ENCODE measurements at places on chromosomes 16 and 17. TPM values are rescaled to one million over a fixed set of nuclear protein-coding genes. Genes with fewer than 3 reads are reported as not detected.

Gene HOXB13
- total RNA-seq, result not detected

Gene CUEDC1
- total RNA-seq, result 25.7 TPM

Gene LPCAT2
- total RNA-seq, result 34.1 TPM

Gene MAF
- 24.1 TPM for total RNA-seq

Gene FOXL1
- total RNA-seq, result 0.90 TPM

Gene MGAT5B
- 0.74 TPM for total RNA-seq

Gene IL34
- 3.4 TPM for total RNA-seq

Gene COX6A2
- not detected for total RNA-seq

GRCh38 chr16:67713647-67714273 is 5.4 kb downstream of the GFOD2 start:
- no peak for DNase-seq

- DNase-seq, result peak; percentile 85
Measured at GRCh38 chr17:10646392-10646990, 10.6 kb downstream of the MYH3 start.

GRCh38 chr17:81173052-81173761 is 7.2 kb upstream of the AATK start:
- peak; percentile 49 for DNase-seq

DNA sequence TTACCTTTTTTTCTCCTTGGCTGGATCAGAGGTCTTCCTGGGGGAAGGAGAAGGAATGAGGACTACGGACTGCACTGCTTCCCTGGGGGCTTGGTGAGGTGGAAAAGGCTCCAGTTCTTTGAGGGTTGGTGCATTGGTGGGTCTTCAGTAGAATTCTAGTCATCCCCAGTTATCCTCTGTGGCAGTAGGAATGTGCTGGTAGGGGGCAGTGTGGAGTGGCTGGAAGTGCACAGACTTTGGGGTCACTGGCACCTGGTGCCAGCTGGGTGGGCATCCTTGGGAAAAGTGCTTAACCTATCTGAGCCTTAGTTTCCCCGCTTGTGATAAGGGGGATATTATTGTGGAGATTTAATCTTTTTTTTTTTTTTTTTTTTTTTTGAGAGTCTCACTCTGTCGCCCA is 6.3 kb downstream of the TAC4 start:
- DNase-seq, result no peak

- DNase-seq, result no peak
Measured at GRCh38 chr16:9383281-9383680, 291.8 kb downstream of the HAPSTR1 start.

- DNase-seq, result no peak
Measured at GRCh38 chr17:45009676-45010467, 41.6 kb downstream of the DCAKD start.

DNA sequence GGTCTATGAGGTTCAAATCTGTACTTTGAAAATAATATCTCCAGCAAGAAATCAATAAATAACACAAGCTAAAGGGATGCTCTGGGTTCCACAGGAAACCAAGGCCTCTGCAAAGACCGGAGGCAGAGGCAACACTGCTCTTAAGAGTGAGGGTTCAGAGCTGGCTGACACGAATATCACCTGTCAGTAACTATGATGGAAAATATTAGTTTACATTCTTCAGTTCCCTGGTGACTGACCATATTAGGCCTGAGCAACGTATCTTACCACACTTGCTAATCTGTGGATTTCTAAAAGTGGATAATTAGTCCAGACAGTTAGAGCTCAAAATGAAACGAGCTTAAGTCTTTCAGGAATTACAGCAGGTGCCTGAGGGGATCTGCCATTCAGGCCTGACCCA is 459.3 kb downstream of the HS3ST3B1 start:
- DNase-seq, result no peak

- peak; percentile 95 for DNase-seq
Measured at GRCh38 chr16:50806099-50807062, 64.5 kb downstream of the CYLD start.

DNA sequence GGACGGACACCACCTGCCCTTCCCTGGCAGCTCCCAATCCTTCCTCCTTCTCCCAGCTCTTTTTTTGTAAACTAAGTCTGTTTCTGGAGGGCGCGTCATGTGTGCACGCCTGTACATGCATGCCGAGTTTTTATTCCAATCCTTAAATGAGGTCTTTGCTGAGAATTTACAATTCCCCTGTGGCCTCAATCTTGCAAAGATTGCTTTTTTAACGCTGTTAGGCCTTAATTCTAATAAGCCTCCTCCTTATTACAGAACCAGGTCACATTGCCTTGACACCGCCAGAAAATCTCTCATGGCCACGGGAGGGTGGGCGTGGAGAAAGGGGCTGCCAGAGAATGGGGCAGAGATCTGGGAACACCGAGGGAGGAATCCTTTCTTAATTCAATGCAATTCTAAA is 17.6 kb downstream of the RBFOX3 start:
- DNase-seq, result no peak

- no peak for DNase-seq
Measured at GRCh38 chr17:81713556-81714411, 1.7 kb downstream of the SLC25A10 start.

GRCh38 chr16:71933913-71934695 is 38.8 kb downstream of the IST1 start:
- peak; percentile 39 for DNase-seq

GRCh38 chr16:57260294-57260929 is 15.4 kb downstream of the ARL2BP start:
- DNase-seq, result peak; percentile 73

- no peak for DNase-seq
Measured at GRCh38 chr17:11882716-11883115, 114.6 kb downstream of the ZNF18 start.

GRCh38 chr17:15918261-15918660 is 26.7 kb upstream of the ADORA2B start:
- DNase-seq, result no peak

DNA sequence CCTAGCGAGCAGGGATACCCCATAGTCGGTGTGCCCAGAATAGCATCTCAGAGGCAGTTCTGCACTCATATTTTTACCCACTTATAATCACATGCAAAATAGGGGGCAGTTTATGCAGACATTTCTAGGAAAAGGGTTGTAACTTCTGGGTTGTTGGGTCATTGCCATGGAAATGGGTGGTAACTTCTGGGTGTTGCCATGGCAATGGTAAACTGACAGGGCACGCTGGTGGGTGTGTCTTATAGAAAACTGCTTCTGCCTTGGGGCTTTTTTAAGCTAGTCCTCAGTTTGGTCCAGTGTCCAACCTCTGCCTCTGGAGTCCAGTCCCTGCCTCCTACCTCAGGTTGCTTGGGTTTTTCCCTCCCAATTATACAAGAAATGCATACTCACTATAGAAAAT is 7.4 kb upstream of the SPAG9 start:
- DNase-seq, result peak; percentile 56

DNA sequence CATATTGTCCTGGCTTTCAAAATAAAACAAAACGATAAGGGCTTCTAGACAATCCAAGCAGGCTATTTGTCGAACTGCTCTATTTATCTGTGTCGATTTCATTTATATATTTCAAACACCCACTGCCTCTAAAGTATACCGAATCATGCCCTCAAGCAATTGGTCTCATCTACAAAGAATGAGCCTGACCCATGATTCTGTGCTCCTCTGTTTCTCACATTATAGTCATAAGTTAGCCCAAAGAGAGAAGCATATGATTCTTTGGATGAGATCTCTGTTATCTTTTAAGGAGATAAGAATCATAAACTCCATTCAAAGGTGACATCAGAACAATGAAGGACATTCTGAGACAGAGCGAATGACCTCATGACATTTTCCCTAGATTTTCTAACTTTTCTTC is 191.1 kb downstream of the MAP2K6 start:
- DNase-seq, result no peak

- peak; percentile 77 for DNase-seq
Measured at GRCh38 chr17:48878920-48879898, 13.4 kb upstream of the ATP5MC1 start.

DNA sequence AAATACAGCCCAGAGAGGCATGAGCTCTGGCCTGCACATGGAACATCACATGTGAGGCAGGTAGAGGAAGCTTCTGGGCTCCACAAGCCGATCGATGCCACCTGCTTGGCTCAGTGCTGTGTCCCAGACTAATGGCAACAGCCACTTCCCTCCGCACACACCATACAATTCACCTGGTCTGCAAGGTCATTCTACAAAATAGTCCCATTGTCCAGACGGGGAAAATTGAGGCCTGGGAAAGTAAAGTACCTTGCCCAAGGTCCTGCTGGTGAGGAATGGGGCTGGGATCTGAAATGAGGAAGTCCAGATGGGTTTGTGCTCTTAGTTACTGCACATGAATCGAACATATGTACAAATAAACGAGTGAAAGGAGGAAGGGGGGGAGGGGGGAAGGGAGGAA is 88.0 kb downstream of the LITAF start:
- DNase-seq, result no peak

GRCh38 chr16:57694725-57695679 is at the start of gene DRC7:
TSS of gene DRC7 (plus strand) at chr16:57694806. CDS start at chr16:57697950, 3,144 bp downstream.
- peak; percentile 40 for DNase-seq

GRCh38 chr17:65047941-65048340 is 8.6 kb downstream of the GNA13 start:
- no peak for DNase-seq

- no peak for DNase-seq
Measured at GRCh38 chr17:78075011-78075410, 53.5 kb downstream of the TMC6 start.

GRCh38 chr17:36147601-36148000 is 28.8 kb downstream of the TBC1D3B start:
- no peak for DNase-seq

DNA sequence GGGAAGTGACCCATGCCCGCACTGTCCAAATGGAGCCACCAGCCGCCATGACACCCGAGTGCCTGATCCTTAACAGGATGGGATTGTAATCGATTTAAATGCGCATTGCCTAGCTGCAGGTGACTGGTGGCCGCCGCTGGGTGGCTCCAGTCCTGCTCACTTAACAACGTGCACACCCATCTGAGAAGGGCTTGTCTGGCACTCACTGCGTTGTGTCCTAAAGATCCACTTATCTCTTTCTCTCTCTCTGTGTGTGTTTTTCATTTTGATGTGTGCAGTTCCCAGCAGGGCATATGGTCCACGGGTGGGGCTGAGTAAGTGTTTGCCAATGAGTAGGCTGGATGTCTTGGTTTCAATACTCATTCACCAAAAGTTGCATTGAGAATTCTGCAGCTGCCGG is 80.6 kb downstream of the IRF8 start:
- no peak for DNase-seq

DNA sequence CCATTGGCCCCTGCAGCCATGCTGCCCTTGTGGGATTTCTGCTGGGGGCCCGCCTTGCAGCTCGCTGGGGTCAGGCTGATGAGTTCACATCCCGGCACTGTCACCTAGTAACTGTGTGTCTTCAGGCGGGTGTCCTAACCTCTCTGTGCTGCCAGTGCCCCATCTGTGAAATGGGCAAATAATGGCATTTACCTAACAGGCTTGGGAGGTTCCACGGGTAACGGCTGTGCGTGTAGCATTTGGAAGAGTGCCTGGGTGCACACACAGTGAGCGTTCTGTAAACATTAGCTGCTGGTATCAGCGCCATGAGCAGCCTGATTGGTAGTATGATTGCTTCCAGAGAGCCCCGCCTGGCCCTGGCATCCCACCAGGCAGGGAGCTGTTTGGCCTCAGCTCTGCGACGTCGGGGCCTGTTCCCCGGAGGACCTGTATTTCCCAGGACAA is 167.3 kb upstream of the GSE1 start:
- DNase-seq, result peak; percentile 25
